Fibroblast of the aortic adventitia (primary cell): ENCODE measurements at places on chromosomes 3 and 15. TPM values are rescaled to one million over a fixed set of nuclear protein-coding genes. Genes with fewer than 3 reads are reported as not detected.
A peak's percentile ranks its signal among the peaks of the same experiment; 100 is the strongest.

The SLC28A2 gene
- not detected in 2 replicates for total RNA-seq

The CCDC13 gene
- 0.27 and 8.6 TPM in 2 replicates for total RNA-seq

The P3H2 gene
- total RNA-seq, result 4.0 and 15.6 TPM in 2 replicates

The EDC3 gene
- total RNA-seq, result 11.3 and 16.6 TPM in 2 replicates

The ARNT2 gene
- 9.4 and 12.7 TPM in 2 replicates for total RNA-seq

The CHRNA5 gene
- 1.1 and 1.6 TPM in 2 replicates for total RNA-seq

The FAM107A gene
- 0.54 TPM in 1 of 2 replicates, not detected in the other for total RNA-seq

The DNAH12 gene
- total RNA-seq, result 0.09 and 0.25 TPM in 2 replicates

- no peak for DNase-seq
These were observed 11.0 kb upstream of the MUSTN1 start for GRCh38 chr3:52845691-52846431.

GRCh38 chr3:71469138-71469435 is 114.4 kb downstream of the FOXP1 start:
- peak; percentile 31 for DNase-seq

DNA sequence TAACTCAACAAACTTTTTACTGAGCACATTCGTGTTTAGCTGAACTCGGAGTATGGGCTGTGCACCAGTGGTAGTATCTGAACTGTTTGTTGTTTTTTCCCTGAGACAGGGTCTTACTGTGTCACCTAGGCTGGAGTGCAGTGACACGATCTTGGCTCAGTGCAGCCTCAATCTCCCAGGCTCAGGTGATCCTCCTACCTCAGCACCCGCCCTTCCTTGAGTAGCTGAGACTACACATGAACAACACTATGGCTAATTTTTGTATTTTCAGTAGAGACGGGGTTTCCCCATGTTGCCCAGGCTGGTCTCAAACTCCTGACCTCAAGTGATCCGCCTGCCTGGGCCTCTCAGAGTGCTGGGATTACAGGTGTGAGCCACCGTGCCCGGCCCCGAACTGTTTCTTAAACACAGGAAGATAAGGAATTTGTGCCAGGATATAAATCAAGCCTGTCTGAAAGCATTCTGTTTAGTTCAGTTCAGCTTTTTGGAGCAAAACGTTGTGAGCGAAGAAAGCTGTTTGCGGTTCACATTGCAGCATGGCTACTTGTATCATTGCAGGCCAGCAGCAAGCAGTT is 40.4 kb upstream of the SKOR1 start:
- DNase-seq, result no peak

- DNase-seq, result no peak
These were observed 398.1 kb downstream of the OCA2 start for GRCh38 chr15:27701014-27701413.

DNA sequence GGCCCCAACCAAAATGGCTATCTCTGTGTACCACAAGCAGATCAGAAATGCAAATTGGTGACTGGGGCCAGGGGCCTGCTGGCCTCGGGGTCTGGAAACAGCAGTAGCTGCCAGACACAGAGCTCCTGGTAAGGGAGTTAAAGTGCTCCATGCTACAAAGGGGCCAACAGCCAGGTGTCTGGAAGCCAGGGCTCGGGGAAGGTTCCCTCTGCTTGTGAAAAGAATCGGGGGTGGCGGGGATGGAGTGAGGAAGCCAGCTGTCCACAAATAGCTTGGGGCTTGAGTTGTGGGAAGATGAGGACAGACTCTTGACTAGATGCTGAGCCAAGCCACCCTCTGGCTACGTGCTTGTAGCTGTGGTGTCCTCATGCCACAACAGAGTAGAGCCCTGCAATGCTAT is 39.3 kb downstream of the CHRD start:
- no peak for DNase-seq

DNA sequence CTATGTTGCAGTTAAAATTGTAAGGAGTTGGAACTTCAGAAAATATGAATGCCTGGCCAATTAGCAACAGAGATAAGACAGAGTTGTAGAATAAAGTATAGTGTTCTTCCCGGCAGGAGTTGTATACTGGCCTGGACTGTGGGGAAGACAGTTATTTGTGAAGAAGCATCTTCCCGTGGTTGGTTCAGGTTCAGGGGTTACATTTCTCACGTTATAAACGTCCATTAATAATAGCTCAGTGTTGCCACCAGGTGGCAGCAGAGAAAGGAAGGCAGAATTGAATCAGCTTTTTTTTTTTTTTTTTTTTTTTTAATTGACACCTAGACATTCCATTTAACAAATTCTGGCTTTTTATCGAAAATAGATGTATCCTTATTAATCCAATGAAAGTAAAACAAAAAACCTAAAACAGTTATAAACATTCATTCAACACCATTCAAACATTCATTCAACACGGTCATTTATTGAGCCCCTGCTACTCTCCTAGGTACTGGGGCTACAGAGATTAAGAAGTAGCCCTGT is 66.4 kb upstream of the NR2E3 start:
- peak; percentile 65 for DNase-seq

GRCh38 chr3:184235381-184236032 is 6.1 kb downstream of the VWA5B2 start:
- DNase-seq, result no peak

DNA sequence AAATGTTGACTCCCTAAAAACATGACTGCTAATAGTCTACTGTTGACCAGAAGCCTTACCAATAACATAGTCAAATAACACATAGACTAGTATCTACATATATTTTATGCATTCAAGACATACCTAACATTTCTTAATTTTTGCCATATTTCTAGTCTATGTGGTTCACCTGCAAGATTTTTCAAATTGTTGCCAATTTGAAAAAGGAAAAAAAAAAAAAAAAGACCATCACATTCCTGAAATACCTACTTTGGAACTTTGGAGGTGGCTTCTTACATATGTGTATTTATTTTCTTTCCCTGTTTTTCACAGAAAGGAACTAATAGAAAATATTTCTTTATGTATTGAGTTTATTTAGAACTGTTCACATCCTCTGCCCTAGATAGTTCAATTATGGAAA is 13.4 kb upstream of the ATP13A3 start:
- no peak for DNase-seq

- no peak for DNase-seq
These were observed 77.0 kb downstream of the SLC7A14 start for GRCh38 chr3:170508839-170509238.

DNA sequence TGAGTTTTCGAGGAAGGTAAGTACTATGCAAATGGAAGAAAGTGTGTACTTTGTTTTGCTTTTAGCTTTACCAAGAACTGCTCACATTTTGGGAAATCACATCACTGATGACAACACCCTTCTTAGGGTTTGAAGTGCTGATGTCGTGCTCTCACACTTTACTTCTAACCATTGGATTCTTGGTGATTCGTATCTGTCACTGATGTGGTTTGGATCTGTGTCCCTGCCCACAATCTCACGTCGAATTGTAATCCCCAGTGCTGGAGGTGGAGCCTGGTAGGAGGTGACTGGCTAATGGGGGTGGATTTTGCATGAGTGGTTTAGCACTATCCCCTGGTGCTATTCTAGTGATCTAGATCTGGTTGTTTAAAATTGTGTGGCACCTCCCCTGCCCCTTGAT is 75.4 kb upstream of the RGMA start:
- no peak for DNase-seq

DNA sequence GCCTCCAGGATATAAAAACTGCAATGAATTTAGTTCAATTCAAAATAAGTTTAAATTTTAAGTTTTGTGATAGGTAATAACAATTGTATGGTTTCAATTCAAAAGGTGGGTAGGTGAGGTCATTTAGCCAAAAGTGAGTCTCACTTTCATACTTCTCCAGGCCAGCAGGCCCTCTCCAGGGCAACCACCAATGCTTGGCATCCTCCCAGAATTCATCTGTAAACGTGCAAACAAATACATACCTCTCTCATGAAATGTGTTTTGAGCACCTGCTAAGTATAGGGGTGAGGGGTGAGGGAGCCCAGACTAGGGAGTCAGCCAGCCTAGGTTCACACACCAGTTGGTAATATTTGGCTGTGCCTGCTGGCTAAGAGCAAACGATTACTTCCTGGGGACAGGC is 22.0 kb upstream of the RBSN start:
- no peak for DNase-seq

GRCh38 chr15:94503293-94503692 is 271.9 kb downstream of the MCTP2 start:
- DNase-seq, result no peak

- DNase-seq, result no peak
These were observed 25.1 kb upstream of the CTNNB1 start for GRCh38 chr3:41173926-41174885.

DNA sequence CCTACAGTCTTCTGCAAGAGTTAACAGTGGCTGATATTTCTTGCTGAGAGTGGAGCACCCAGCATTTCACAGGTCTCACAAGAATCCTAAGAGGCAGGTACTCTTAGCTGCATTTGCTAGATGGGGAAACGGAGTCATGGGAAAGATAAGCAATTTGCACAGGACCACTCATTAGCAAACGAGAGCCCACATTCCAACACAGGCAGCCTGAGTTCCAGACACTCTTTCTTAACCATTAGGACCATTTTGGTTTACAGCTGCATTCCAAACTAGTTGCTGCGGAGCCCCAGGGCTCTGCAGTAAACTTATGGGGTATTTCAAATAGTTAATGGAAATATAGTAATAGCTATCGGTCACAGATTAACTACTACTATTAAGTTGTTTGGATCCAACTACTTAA is 42.5 kb downstream of the LYZL4 start:
- DNase-seq, result no peak

DNA sequence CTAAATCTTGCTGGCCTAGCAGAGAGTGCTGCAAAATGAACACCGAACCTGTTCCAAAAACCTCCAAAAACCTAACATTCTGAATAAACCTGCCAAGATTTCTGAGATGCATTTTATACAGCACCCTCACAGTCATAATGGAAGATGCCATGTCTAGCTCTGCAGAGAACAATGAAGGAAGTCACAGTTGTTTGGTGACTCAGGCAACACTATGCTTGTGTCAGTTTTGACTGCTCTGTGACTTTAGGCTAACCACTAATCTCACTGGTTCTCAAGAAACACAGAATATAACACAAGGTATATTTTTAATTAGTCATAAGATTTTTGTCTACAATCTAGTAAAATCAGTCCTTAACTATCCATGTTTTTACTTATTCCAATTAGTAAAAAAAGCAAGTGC is 606.6 kb downstream of the TBL1XR1 start:
- DNase-seq, result no peak

DNA sequence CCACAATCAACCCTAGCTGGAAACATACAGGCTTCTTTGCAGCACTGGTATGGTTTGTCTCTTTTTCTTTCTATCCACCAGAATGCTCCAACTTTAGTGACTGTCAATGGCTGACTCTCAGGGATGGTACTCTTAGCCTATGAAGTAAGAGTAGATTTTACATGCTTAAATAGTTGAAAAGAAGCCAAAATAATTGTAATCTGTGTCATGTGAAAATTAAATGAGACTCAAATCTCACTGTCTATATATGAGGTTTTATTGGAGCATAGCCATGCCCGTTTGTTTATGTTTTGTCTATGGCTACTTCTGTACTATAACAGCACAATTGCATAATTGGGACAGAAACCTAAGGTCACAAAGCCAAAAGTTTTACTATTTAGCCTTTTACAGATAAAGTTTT is 29.1 kb upstream of the PDZRN3 start:
- DNase-seq, result no peak

GRCh38 chr3:121707531-121708273 is 41.8 kb downstream of the GOLGB1 start:
- no peak for DNase-seq

GRCh38 chr3:126551121-126551838 is 7.5 kb downstream of the C3orf22 start:
- peak; percentile 19 for DNase-seq

DNA sequence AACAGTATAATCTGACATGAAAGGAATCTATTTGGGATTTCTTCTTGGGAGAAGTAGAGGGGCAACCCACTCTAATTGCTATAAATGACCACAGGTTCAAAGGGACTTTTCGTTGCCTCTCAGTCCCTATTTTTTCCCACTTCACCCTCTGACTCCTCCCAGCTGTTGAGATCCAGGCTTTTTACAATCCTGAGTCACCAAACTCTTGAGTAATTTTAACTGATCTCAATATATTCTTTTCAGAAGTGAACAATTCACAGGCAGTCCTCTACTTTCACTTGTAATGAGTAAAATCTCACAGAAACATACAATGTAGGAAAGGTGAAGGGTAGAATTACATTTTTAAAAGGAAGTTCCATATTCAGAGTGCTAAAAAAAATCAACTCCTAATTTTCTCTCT is 44.6 kb downstream of the EIF4E3 start:
- DNase-seq, result peak; percentile 63

- DNase-seq, result no peak
These were observed 2.0 kb upstream of the PIGZ start for GRCh38 chr3:196970547-196971093.

DNA sequence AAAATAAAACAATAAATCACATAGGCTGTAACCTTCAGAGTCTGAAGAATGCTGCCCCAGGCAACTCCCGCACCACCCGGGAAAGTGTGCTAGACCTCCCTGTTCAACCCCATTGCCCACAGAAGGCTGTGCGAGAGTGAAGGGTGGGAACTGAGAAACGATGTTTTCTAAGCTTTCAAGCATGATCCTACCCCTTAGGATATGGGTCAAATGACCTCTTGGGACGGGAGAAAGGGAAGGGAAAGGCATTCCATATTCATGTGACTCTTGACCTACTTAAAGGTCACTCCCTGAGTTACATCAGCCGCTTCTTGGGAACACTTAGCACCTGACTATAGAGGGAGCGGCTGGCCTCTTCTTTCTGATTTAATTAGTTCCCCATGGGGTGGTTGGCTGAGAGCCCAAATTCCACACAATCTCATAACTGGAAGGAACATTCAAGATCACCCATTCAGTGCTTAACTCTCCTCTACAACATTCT is 114.7 kb upstream of the SLC24A5 start:
- DNase-seq, result peak; percentile 5

DNA sequence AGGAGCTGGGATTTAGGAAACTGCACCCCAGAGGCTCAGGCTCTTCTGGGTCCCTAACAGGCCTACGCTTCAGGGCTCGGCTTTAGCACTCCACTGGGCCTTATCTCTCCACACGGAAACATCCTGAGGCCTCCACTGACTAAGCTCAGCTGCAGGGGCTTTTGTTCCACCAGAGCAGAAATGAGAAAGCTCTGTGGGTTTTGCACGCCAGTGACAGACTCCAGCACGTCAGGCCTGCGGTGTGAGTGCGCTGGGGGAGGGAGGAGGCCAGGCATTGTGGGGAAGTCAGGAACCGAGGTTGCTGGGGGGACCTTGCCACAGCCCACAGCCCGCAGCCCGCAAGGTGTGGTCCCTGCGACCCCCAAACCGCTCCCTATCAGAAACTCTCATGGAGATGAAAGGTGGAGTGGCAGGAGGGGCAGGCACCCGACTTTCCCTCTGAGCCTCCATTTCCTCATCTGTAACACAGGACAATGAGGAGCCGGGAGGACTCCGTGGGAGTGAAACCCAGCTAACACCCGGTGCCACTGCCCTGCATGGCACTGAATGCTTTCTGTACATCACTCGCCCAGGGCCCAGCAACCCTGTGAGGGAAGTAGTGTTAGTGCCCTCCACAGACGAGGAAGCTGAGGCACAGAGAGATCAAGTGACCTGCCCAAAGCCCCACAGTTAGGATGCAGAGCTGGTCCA is 106.5 kb downstream of the TPRA1 start:
- no peak for DNase-seq

DNA sequence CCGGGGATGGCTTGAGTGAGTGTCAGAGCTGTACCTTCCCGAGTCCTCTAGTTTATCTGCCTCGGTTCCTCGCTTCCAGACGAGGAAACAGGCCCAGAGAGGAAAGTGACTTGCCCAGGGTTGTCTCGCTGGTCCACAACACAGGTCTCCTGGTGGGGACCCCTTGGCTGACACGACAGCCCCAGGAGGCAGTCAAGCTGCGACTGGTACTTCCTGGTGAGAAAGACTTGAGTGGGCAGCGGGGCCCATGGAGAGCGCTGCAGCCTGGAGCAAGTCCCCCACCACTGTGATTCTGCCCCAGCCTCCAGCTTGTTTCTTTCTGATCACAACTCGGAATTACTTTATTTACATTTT is 600 bp upstream of the CHRNA5 start:
- DNase-seq, result no peak
